ENCODE measurements at places on chromosomes 2 and 18. TPM values are rescaled to one million over a fixed set of nuclear protein-coding genes. Genes with fewer than 3 reads are reported as not detected.

DNA sequence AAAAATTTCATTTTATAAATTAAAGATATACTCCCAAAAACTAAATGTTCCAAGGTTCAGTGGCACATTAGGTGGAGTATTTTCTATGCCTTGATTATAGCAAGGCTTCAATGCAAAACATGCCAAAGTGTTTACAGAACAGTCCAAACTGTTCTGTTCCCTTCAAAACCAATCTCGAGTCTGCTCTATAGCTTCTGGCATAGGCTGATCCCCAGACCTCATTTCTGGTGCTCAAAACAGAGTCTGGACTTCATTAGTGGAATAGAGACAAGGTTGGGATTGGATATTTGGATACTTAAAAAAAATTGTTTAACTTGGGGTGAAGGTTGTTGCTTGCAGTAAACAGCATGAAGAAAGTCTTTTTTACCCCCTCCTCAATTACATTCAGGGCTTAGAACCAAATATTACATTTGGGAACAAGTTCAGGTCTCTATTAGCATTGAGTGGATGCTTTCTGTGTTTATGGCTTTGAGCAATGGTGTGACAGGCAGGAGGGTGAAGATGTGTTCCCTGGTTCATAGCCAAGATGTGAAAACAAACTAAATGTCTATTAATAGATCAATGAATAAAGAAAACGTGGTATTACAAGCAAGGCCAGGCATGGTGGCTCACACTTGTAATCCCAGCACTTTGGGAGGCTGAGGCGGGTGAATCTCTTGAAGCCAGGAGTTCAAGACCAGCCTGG, 208.1 kb upstream of the RND3 start:
- DNase-seq = no peak

- no peak for DNase-seq
Measured at GRCh38 chr2:63436488-63436887, 151.8 kb downstream of the WDPCP start.

DNA sequence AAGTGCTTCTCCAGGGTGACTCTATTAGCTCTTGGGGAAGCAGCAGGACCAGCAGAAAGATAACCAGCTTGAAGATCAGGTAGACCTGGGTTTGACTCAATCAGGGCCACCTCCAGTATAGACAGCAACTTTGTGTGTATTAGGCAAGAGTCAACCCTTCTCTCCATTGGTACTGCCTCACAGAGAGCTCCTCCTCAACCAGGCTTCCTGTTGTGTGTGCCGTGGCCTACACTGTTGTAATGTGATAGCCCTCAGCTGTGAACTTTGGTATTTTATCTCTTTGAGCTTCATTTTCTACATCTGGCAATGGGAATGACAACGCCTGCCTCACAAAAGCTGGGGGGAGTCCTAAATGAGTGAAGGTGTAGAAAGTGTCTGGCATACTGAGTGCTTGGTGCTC, 17.0 kb upstream of the MAP3K20 start:
- DNase-seq = no peak

DNA sequence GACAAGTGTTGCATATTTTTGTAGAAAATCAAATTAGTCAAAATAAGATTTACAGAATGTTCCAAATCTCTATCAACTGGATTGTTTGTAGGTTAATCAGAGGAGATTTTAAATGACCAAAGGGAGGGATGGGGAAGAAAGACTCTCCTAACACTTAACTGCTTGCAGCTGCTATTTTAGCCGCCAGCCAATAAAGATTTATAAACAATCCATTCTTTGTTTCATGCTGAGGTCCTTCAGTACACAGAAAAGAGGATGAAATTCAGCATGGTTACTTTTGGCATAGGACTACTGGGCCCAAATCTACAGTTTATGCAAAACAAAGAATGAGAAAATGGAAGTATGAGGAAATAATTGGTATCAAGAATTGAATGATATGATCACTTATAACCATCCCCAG, 86.4 kb upstream of the FN1 start:
- DNase-seq = no peak

GRCh38 chr2:150204451-150204850, 283.0 kb downstream of the RND3 start:
- no peak for DNase-seq

DNA sequence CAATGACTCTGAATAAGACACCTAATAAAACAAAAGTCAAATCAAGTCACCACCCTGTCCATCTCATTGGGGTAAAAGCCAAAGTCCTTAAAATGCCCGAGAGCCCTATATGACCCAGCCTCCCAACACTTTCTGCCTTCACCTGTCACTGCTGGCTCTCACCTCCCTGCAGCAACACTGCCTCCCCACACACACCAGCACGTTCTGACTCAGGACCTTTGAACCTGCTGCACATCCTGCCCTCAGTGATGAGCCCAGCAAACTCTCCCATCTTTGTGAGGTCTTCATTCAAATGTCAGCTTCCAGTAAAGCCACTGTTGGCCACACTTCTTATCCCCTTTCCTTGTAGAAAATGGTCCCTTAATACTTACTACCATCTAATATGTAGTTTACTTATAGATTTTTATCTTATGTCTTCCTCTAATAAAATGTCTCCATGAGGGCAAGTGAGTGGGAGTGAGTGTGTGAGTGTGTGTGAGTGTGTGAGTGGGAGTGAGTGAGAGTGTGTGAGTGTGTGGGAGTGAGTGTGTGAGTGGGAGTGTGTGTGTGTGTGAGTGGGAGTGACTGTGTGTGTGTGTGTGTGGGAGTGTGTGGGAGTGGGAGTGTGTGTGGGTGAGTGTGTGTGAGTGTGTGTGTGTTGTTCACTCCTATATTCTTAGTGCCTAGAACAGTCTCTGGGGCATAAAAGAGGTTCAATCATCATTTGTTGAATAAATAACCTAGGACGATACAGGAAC, 504.7 kb downstream of the EIPR1 start:
- no peak for DNase-seq

DNA sequence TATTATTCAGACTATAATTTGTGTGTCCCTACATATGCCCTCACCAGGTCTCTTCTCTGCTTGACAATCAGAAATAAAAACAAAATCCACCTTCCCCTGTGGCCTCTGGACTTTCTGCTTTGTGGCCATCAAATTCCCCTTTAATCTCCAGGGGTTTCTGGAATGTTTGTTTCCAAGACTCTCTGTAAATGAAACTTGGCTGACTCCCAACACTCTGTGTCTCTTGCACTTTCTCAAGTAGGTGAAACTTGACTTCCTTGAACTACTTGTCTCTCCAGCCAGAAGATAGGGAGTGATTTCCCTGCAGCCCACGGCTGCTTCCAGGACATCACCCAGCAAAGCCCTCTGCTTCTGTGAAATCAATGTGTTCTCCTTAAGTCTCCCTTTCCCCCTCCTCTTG, 54.1 kb upstream of the AQP4 start:
- DNase-seq = no peak

DNA sequence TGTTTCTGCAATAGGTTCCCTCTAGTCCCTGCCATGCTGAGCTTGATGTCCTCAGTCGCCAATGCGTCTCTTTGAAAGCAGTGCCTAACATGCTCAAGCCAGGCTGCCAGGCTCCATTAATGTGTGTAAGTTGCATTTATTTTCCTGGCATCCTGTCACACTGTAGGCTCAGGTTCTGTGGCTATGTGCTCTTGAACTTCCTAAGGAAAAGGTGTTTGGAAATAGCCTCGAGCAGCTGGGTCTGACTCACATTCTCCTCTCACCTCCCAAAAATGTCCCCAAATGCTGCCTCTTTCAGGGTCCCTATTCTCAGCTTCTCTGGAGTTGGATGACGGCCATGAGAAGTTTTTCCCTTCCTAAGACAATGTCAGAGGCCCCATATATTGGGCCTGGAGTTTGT, 58.0 kb upstream of the SLC14A2 start:
- DNase-seq = no peak

DNA sequence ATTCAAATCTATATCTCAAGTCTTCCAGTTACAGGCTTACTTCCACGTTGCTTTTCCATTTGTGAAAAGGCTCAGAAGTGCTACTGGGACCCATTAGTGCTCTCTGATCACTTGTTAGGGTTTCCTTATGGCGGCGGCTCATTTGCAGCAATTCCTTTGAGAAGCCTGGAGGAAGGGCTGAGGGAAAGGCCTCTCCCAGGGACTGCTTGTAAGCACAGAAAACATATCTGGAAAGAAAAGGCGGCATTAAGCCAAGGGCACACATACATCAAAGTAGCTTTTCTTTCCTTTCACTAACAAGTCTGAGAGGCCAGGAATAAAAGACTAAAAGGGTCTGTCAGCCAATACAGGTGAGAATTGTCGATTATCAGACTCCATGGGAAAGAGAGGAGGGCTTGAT, 39.4 kb upstream of the ITGB6 start:
- DNase-seq = no peak

- no peak for DNase-seq
Measured at GRCh38 chr2:146457221-146457620, 1387.6 kb upstream of the ACVR2A start.

GRCh38 chr2:181104512-181105115, 124.2 kb downstream of the UBE2E3 start:
- DNase-seq = no peak

DNA sequence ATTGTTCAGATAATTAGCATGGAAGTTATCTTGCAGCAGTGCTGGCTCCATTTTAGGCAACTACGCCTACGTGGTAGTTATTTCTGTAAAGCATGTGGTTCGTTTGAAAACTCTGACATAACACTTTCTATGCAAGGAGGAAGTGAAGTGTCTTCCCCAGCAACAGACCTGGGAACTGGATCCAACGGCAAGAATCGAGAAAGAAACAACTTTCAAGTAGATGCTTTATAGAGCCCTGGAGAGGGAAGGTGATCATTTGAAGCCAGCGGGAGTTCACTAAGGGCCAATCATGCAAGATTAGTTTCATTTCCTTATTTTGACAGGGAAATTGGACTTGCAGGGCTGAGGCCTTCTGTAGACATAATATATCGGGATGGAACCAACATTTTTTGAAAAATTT, 218.3 kb downstream of the ACKR3 start:
- DNase-seq = no peak

GRCh38 chr2:169415233-169415748, 53.0 kb upstream of the LRP2 start:
- DNase-seq = no peak

- no peak for DNase-seq
Measured at GRCh38 chr2:1687254-1687653, 57.1 kb downstream of the PXDN start.

Gene B4GALT6
- total RNA-seq = 2.6 TPM

Gene TMEM17
- 0.24 TPM for total RNA-seq

Gene CCDC74A
- 7.0 TPM for total RNA-seq

Gene TEKT4
- total RNA-seq = not detected

Gene ME2
- 111 TPM for total RNA-seq

Gene VWA3B
- total RNA-seq = not detected

Gene ITGA4
- 51.2 TPM for total RNA-seq

Gene KLHL29
- total RNA-seq = 0.88 TPM
